SIG-M5 (cell line): ENCODE measurements at places on chromosomes 7 and 10.

- no peak for DNase-seq
These were observed 32.1 kb upstream of the TFEC start for GRCh38 chr7:116062666-116063065.

DNA sequence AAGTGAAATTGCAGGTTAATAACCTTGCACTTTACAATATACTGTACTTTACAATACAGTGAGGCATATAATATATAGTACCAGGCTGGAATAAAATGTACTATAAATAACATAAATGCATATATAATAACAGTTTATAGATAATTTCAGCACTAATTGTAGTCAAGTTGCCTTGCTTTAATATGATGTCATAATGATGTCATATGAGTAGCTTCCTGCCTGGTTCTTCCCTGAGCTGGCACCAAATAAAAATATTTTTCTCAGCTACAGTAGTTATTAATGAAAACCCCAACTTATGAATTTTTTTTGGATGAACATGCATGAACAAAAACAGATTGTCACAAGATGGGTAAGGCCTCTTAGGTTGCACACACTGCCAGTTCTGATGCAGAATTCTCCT lies 816.7 kb downstream of the XPNPEP1 start:
- no peak for DNase-seq

DNA sequence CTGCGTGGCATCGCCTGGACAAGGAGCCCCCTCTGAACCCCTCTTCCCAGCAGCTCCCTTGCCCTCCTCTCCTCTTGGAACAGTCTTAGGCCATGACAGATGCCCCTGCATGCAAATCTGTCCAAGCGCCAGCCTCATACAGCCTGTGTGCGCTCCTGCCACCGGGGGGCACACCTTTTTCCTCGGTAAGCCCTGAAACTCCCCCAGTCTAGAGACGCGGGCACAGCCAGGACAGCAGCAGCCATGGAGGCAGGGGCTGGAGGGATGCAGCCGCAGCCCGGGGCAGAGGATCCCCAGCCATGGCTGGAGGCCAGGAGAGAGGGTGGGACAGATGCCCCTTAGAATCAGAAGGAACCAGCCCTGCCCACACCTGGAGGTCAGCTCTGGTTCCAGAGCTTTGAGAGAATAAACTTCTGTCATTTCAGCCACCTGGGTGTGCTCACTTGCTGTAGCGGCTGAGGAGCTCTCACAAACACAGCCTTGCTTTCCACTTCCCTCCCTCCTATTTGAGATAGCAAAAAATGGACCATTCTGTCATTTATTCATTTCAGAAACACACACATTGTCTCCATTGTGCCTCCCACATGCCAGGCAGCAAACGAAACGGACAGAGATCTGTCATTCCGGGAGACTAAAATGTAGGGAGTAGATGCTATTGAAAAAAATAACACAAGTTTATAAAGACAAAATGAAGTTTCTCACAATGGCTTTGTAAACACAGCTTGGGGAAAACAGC lies 241.5 kb downstream of the WDR37 start:
- DNase-seq = no peak

- DNase-seq = no peak
These were observed at the start of gene CCDC3 for GRCh38 chr10:13001041-13001886. Gene CCDC3 (minus strand): TSS chr10:13001713. CDS start chr10:13001570, 143 bp downstream.

DNA sequence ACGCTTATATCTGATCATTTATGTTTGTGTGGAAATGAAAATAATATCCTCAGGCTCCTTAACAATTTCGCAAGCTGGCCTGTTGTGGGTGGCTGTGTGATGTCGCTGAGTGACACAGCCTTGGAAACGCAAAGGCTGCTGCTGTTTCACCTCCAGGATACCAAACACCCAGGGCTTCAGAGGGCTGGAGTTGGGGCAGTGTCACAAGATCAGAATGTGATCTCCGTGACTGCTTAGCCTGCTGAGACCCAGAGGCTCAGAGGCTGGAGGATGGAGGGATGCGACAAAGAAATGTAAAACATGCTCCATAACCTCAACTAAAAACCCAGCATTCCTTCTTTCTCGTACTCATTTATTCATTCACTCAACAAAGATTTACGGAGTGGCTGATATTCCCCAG lies 37.2 kb upstream of the BMPER start:
- no peak for DNase-seq

DNA sequence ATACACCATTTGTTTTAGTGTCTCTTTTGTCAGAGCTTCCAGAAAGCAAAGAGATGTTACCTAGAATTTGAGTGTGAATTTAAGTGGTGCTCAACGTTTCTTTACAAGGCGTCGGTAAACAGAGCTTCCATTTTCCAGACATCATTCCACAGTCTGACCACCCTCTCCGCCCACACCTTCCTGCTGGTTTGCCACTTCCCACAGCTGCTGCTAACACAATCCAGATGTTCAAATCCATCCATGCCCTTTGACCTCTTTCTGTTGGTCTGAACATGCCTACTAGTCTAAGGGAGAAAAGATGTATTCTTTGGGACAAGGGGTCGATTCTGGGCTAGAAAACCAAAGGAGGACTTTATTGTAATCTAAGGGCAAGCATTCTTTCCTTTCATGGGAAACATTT lies 86.1 kb downstream of the FAM107B start:
- no peak for DNase-seq

- no peak for DNase-seq
These were observed 10.8 kb downstream of the COL1A2 start for GRCh38 chr7:94405506-94405905.
